ENCODE measurements at places on chromosomes 6 and 20.

DNA sequence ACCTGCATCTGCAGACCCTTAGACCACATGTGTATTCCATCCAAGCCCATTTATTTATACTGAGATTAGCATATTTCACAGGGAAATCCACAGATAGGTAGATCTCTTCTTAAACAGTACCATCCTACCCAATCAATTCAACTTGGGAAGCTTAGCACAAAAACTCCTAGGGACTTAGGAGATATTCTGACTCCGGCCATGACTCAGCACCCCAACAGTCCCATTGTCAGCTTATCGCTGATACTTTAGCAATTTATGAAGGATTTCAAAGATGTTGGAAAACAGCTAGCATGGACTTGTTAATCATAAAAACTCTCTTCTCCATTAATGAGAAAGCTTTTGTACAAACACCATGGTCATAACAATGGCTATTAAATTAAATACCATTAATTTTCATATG, 236.2 kb upstream of the PREP start:
- DNase-seq: no peak

GRCh38 chr20:38307371-38308046, 3.6 kb downstream of the BPI start:
- no peak for DNase-seq

- no peak for DNase-seq
These were observed 16.2 kb upstream of the VAPB start for GRCh38 chr20:58372806-58373205.

DNA sequence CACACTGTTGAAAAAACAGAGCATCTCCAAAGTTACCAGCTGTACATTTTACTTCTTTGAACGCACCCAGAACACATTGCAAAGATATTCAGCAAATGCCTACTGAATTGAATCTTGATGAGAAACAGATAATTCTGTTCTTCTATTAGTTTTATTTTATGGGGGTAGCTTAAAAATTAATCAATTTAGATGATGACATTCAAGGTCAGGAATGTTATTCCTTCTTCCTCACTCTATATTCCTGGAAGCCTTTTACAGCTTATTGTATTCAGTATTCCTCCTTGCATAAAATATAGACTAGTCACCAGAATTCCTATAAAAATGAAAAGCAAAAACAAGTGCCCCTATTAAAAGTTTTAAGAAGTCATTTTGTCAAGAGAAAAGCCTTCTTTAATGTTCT, 21.4 kb upstream of the GMDS start:
- DNase-seq: no peak

- DNase-seq: no peak
These were observed 442.3 kb upstream of the AGPAT4 start for GRCh38 chr6:161716176-161716575.

DNA sequence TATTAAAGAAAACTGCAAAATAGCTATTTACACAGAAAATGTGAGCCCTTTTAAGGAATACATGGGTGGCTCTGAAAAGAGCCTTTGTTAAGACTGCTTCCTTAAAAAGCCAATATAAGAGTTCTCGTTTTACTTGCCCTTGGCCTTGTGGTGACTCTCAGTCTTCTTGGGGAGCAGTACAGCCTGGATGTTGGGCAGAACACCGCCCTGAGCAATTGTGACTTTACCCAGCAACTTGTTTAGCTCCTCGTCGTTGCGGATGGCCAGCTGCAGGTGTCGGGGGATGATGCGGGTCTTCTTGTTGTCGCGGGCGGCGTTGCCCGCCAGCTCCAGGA, 111.5 kb downstream of the HFE start:
- DNase-seq: no peak

DNA sequence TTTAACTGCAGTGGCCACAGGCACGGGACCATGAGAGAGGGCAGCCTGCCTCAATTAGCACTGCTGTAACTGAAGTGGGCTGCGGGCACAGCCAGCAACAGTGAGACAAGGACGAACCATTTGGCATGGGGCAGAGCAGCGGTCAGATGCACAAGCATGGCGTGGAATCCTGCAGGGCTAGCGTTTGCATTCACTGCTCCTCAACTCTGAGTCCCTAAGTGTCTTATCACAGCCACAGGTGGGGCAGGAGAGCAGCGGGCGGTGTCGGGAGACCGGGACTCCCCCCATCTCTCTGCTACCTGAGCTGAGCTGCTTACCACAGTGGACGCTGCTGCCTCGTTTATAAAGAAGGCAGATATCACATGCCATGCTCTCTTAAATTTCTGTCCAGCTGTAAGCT, 31.3 kb upstream of the PDE10A start:
- DNase-seq: no peak

DNA sequence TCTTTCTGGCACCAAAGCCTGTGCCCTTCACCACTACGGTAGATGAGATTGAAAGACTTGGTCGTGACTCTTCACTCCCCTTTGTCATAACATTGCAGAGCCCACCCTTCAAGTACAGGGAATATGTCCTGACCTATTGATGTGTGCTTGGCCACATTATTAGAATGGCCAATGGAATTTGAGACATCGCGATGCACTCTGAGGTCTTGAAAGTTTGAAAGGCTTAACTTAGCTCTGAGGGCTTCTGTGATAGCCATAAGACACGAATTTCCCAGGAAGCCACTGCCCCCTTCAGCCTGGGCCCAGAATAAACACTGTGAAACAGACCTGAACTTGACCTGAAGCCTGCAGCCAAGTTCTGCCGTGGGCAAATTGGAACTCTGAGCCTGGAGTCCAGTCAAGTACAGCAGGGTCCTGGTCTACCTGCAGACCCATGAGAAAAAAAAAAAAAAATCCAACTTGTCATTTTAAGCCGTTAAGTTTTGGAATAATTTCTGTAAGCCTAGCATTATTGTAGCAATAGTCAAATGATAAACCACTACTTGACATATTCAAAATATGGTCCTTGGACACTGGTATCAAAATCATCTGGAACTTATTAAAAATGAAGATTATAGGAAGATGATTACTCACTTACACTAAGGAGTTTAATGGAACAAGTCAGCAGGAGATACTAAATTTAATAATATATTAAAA, 36.9 kb upstream of the TRAF3IP2 start:
- DNase-seq: peak; percentile 36

DNA sequence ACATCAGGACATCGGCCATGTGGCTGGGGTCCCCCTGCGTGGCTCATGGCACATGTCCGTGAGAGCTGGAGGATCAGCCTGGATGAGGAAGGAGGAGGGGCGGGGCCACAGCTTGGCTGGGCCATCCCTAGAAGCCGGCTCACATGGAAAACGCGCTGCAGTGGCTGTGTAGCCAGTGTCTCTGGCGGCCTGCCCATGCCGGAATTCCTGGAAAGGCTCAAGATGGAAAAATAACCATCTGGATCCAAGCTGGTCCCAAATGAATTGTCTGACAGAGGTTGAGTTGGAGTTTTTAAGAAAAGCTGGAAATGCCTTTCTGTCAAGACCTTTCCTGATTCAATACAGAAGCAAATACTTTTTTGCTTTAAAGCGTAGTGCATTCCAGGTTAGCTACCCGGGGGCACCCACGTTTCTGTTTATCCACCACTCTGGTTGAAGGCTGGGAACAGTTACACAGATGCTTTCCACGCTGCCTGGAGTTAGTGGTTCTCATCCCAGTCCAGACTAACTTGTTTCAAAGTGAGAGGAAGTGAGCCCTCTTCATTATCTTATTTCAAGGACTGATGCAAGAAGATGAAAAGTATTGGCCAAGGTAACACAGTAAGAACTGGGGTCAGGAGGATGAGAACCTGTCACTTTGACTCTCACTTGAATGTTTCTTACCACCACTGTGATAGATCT, 99.0 kb downstream of the GMPR start:
- no peak for DNase-seq

- DNase-seq: no peak
These were observed 544.9 kb downstream of the PKHD1 start for GRCh38 chr6:51542475-51542874.

- DNase-seq: no peak
These were observed 146.9 kb upstream of the BEND6 start for GRCh38 chr6:56807989-56808337.

GRCh38 chr20:5316188-5317158, at the start of gene PROKR2:
Gene PROKR2 (minus strand): TSS chr20:5316954. CDS start chr20:5314369, 2,585 bp downstream.
- DNase-seq: no peak

DNA sequence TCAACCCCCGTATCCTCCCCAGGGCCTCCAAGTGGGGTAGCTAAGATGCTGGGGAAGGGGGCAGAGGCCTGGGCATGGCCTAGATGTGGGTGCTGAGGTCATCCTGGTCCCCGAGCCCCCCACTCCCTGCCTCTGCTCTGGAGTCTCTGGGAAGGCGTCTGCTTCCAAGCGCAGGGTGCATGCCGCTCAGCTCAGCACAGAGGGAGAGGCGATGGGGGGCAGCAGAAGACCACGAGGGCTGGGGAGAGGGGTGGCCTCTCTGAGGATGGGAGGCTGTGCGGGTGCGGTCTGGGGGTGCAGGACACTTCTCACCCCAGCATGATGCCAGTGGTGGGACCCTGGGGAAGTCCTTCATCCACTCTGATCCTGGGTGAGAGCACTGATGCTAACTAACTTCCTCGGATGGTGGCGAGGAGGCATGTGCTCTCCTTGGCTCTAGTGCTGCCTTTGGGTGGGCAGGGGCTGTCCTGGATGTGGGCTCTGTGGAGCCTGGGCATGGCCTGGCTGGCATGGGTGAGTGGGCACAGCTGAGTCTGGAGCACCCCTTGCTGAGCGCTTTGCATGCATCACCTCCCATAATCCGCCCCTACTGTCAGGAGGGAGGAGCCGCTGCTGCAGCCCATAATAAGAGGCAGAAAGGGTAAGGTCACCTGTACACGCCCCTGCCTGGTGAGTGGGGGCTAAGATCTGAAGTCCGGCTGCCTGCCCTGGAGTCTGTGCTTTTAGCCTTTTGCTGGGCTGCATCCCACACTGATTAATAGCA, 34.7 kb downstream of the EFCAB8 start:
- no peak for DNase-seq

DNA sequence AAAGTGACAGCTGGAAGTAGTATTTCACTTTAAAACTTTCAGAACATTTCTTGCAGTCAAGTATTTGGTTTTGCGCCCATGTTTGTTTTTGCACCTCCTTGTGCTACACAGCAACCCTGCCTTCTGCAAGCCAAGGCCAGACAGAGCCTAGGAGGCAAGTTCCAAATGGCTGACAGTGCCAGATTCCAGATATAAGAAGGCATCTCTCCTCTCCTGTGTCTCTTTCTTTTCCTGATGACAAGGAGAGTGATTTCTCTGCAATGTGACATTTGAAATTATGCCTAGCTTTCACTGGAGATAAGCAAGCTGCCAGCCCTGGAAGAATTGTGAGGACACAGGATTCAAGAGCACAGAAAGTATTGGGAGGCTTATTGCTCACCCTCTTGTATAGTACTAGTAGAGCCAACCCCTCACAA, 149.1 kb upstream of the TENT5A start:
- DNase-seq: no peak

Measured in RWPE1 (cell line).